ENCODE measurements at places on chromosomes 7 and 10. TPM values are rescaled to one million over a fixed set of nuclear protein-coding genes. Genes with fewer than 3 reads are reported as not detected.

CTTNBP2 gene
- 0.25 TPM for total RNA-seq

HOGA1 gene
- total RNA-seq = 0.91 TPM

OR2A5 gene
- not detected for total RNA-seq

DYNC1I1 gene
- 3.3 TPM for total RNA-seq

AGR2 gene
- not detected for total RNA-seq

DNA sequence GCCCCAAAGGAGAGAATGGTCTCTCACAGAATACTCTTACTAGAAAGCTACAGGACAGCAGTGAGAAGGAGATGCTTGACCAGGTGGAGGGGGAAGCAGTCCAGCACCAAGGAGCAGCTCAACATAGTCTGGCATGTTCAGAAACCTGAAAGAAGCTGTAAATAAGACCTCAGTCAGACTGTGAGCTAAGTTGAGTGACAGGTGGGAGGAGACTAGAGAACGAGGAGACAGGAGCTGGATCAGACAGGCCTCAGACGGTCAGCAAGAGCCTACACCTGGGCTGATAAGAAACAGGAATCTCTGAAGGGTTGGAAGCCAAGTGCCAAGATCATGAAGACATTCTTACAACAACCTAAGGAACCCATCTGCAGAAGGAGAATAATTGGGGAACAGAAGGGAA, 54.5 kb downstream of the ELMO1 start:
- no peak for DNase-seq
- no peak overlapping the region for H3K4me3 ChIP-seq
- no peaks in the 10 kb centered on the region for H3K36me3 ChIP-seq
- H3K27me3 ChIP-seq = no peaks in the 10 kb centered on the region
- peaks cover 12% of the 10 kb centered on the region for H3K4me1 ChIP-seq

GRCh38 chr7:51237446-51238133, 79.0 kb downstream of the COBL start:
- no peaks in the 10 kb centered on the region for H3K4me1 ChIP-seq
- H3K27ac ChIP-seq = no peak overlapping the region
- H3K36me3 ChIP-seq = no peaks in the 10 kb centered on the region
- no peak for DNase-seq

DNA sequence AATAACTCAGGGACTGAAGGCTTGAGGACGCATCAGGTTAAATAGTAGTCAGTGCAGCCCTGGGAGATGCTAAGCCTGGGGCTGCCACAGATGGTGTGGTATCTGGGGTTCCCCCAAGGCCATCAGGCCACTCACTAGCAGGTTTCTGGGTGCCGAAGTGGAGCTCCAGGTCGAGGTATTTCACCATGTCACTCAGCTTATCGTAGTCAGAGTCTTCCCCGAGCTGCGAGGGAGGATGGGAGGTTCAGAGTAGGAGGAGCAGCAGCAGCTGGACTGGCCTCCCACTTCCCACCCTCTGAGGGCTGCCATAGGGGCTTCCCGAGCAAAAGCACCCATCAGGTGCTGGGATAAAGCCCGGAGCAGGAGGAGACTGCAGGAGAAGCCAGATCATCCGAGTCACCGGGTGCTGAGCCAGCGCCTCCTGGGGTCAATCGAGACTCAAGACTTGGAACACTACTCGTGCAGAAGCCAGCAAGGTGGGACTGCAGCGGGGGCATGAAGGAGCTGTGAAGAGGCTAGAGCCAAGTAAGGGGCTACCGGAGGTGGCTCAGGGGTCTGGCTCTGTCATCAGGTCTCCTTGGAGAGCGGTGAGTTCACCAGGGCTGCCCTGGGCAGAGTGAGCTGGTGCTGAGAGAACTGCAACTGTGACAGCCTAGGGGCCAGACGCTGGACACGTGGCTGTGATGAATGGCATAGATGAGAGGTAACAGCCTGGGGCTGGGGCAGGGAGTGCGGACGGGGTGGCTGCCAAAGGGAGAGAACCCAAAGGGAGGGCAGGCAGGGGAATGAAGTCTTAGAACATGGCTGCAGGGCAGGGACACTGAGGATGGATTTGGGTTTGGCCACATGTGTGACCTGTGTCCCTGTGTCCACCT, 45.3 kb downstream of the GRID2IP start:
- no peaks in the 10 kb centered on the region for H3K36me3 ChIP-seq
- H3K27me3 ChIP-seq = no peaks in the 10 kb centered on the region
- H3K4me3 ChIP-seq = no peak overlapping the region
- H3K4me1 ChIP-seq = peaks cover 3% of the 10 kb centered on the region
- no peak for DNase-seq

DNA sequence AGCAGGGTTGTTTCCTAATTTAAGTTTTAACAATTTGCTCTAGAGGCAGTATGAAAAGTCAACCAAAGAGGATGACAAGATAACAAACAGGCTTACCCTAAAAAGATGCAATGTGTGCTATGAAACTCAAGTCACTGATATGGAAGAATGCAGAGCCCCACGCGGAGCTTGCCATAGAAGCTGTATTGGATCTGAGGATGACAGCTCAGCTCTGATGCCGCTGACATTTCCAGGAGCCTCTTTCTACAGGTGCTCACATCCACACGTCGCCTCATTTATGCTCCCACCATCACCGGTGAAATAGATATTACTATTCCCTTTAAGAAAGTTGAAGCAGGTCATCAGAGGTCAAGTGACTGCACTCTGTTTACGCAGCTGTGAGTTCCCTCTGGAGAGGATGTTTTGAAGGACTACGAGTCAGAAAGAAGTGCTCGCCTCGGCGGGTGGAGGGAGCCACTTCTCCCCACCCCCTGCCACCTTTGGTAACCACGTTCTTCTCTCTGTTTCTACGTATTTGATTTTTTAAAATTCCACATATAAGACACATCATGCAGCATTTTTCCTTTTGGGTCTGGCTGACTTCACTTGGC, 275.4 kb downstream of the GLRX3 start:
- H3K27ac ChIP-seq = no peak overlapping the region
- H3K4me3 ChIP-seq = no peak overlapping the region
- no peaks in the 10 kb centered on the region for H3K27me3 ChIP-seq
- no peaks in the 10 kb centered on the region for H3K36me3 ChIP-seq
- DNase-seq = no peak

GRCh38 chr7:4830176-4830575, 31.7 kb downstream of the PAPOLB start:
- H3K4me1 ChIP-seq = no peaks in the 10 kb centered on the region
- no peaks in the 10 kb centered on the region for H3K36me3 ChIP-seq
- no peak overlapping the region for H3K4me3 ChIP-seq
- H3K27ac ChIP-seq = no peak overlapping the region
- peak; percentile 80 for DNase-seq

GRCh38 chr7:36165059-36165458, 12.0 kb downstream of the EEPD1 start:
- no peaks in the 10 kb centered on the region for H3K4me1 ChIP-seq
- DNase-seq = no peak
- no peaks in the 10 kb centered on the region for H3K36me3 ChIP-seq
- H3K4me3 ChIP-seq = no peak overlapping the region
- no peak overlapping the region for H3K27ac ChIP-seq

- peaks cover 3% of the 10 kb centered on the region for H3K27me3 ChIP-seq
- H3K4me1 ChIP-seq = no peaks in the 10 kb centered on the region
- H3K4me3 ChIP-seq = no peak overlapping the region
- DNase-seq = no peak
Observed at GRCh38 chr7:50329775-50330174, 25.3 kb downstream of the IKZF1 start.

DNA sequence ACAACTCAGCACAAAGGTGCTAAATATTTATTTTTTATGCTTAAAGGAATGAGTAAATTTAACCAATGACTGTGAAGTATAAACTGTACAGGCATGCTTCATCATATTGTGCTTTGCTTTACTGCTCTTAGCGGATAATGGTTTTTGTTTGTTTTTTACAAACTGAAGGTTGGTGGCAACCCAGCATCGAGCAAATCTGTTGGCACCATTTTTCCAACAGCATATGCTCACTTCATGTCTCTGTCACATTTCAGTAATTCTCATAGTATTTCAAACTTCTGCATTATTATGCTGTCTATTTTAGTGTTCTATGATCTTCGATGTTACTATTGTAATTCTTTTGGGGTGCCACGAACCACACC, 22.8 kb downstream of the BRAF start:
- no peaks in the 10 kb centered on the region for H3K4me1 ChIP-seq
- DNase-seq = no peak
- no peaks in the 10 kb centered on the region for H3K36me3 ChIP-seq
- no peak overlapping the region for H3K4me3 ChIP-seq
- H3K27ac ChIP-seq = no peak overlapping the region
- H3K27me3 ChIP-seq = no peaks in the 10 kb centered on the region

Data from endothelial cell of umbilical vein (primary cell).